ENCODE measurements at places on chromosomes 1 and 21.
A peak's percentile ranks its signal among the peaks of the same experiment; 100 is the strongest.

- DNase-seq, result no peak
These were observed 75.2 kb downstream of the OBSCN start for GRCh38 chr1:228283043-228283371.

- peak; percentile 89 for DNase-seq
These were observed 255.9 kb downstream of the HHAT start for GRCh38 chr1:210584439-210585113.

DNA sequence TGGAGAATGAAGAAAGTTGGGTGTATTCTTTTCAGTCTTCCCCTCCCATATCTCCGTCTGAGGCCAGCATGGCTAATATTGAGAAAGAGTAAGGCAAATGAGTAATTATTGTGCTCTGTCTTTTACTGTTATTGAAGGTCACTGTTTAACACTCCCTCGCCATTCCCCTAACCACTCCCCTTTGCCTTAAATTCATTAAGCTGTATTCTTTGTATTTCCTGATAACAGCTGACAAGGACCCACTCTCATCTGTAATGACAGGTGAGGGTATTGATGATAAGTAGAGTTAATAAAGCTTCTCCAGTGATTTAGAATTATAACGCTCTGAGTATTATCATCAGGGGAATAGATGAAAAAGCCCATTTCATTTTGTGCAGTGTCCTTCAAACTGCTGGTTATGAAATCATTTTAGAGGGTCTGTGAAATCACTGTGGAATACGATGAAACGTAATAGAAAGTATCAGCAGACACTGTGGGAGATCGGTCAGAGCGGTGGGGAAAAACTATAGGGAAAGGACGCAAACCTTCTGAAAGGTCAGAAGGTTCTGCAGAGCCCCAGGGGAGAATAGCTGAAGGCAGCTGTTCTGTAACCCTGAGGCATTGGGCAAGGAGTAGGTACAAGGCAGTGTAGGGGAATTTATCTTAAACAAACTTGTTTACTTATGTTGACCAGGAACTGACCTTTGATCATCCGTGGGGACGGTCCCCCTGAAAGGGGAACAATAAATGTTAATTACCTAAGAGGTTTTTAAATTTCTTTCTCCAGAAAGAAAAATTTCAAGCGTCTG lies 46.3 kb upstream of the CACYBP start:
- no peak for DNase-seq

GRCh38 chr1:48480504-48480903 lies 8.5 kb upstream of the SPATA6 start:
- DNase-seq, result no peak

- DNase-seq, result peak; percentile 82
These were observed at the start of gene F11R for GRCh38 chr1:161020509-161021164. F11R (minus strand) TSS chr1:161021152; CDS start chr1:161021073, 79 bp downstream.

DNA sequence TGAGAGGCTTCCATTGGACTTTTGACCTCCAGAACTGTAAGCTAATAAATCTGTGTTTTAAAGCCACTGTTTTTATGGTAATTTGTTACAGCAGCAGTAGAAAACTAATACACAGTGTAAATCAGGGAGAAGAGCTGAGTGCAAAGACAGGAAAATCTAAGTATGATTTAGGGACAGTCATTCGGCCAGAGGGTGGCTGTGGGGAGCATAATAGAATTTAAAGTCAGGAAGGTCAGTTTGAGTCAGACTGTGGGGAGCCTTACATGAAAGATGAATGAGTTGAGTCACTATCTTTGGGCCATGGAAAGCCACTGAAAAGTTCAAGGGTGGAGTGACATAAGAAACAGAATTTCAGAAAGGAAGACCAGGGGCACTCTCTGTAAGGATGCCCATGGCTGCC lies 52.4 kb upstream of the SSX2IP start:
- no peak for DNase-seq

Data from activated CD4-positive, alpha-beta T cell treated with anti-CD3 and anti-CD28 coated beads, Interleukin-2, amount 10 ng/mL, durations not matched to agents 24 days and 14 days (primary cell).